ENCODE measurements at places on chromosomes 3 and 15.
A peak's percentile ranks its signal among the peaks of the same experiment; 100 is the strongest.

DNA sequence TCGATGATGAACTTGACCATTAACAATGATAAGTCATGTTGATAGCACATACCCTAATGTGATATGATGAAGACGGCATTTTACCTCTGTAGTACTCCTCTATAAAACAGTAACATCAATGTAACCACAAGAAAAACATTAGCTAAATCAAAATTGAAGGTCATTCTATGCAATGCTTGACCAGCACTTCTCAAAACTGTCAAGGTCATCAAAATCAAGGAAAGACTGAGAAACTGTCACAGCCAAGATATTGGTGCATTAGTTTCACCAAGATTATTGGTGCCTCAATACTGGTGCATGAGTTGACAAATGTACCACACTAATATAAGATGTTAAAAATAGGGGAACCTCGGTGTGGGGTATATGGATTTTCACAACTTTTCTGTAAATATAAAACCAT lies 251.1 kb upstream of the CNTN4 start:
- no peak for ATAC-seq

GRCh38 chr3:174495311-174495710 lies 363.8 kb upstream of the NAALADL2 start:
- no peak for ATAC-seq

- ATAC-seq: no peak
These were observed 117.0 kb downstream of the SMAD6 start for GRCh38 chr15:66819084-66819483.

DNA sequence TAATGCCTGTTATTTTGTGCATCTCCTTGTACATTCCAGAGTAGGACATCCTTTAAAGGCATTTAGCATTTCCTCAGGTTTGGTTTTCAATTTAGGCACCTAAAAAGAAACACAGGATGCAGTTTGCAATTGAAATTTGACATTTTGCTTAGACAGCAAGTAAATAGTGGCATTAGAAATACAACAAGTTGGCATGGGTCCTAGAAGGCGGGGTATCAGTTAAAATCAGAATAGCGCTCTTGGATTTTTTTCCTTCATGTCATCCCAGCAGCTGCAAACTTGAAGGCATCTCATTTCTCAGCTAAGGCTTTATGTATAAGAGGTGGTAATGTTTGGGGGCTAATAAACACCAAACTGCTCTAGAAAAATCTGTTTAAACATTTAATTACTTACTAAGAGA lies 47.5 kb upstream of the SKOR1 start:
- no peak for ATAC-seq

DNA sequence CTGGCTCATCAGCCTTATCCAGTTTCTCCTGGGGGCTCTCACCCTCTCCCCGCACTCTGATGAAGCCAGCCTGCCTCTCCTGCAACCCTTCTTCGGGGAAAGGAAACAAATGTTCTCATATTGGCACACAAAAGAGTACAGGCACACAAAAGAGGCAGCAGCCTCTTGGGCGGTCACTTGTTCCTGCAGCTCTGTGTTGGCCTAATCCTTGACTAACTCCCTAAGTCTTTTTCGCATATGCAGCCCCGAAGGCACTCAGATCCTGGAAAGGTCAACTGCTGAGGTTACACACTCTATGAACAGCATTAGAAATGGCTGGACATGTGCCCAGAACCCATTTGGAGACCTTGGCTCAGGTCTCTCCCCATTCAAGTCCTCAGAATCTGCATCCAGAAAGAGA lies 7.4 kb upstream of the CAMP start:
- no peak for ATAC-seq

DNA sequence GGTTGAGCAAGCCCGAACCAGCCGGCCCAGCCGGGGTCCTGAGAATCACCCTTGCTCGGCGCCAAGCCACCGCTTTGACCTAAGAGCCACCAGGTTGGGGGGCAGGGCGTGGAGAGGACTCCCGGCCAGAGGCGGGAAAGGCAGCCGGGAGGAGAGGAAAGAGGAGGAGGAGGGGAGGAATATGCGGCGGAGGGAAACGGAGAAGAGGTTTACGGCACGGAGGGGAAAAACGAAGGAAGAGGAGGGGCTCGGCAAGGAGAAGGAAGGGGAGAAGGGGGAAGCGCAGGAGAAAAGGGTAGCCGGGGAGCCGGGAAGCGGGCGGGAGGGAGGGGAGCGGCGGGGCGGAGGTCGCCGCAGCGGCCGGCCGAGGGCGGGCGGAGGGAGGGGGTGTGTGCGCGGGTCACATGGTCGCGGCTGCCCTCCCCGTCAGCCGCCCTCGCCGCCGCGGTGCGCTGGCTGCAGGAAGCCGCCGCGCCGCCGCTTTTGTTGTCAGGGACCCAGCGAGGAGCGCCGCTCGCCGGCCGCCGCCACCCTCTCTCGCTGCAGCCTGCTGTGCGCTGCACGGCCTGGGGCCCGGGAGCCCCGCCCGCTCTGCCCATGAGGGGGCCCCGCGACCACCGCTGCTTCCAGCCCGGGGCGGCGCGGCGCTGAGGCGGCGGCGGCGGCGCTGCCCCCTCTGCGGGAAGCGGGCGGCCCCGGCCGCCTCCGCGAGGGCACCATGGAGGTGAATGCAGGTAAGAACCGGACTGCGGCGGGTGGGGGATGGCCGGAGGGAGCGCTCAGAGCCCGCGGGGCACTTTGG lies at the start of gene NR1D2:
NR1D2 (plus strand) TSS at position 426 of the 802 bp plus-strand sequence; CDS start at position 719, 293 bp downstream.
- peak; percentile 64 for ATAC-seq

GRCh38 chr15:88615303-88616107 lies 5.6 kb upstream of the AEN start:
- ATAC-seq: no peak

GRCh38 chr15:37481126-37481525 lies 380.8 kb upstream of the MEIS2 start:
- ATAC-seq: no peak

DNA sequence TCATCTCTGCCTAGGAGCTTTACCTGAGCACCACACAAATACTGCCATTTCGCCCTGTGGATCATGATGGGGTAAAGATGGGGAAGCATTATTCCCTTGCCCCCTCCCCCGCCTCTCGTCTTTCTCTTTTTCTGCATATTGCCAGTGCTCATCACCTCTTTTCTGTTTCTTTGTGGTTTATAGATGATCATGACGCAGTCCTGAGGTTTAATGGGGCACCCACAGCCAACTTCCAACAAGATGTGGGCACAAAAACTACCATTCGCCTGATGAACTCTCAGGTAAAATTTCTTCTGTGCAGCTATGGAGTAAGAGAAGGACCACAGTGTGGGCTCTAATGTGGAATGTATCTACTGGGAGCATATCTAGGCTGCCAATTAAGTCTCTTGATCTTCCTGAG lies 88.2 kb downstream of the RPL39L start:
- ATAC-seq: no peak

DNA sequence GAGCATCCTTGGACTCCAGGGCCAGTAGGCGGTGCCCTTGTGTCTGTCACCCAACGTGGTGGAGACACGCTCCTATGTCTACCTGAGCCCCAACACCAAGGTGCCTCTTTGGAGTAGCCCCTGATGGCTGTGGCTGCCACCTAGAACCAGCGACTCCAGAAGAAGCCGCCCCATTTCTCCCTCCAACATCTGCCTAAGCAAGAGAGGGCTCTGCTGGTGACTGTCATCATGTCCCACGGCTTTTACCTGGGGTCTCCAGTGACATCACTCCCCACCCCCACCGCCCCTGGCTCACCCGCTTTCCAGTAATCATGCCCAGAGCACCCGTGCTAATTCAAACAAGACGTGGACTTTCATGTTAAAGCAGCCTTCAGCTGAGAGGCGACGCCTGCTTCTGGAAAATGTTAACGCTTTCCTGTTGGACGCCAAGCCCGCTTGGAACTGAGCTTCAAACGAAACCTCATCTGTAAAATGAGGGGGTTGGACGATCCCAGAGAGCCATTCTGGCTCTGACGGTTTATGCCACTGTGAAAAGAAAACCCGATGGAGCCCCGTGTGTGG lies 57.0 kb downstream of the ISG20 start:
- ATAC-seq: peak; percentile 93

DNA sequence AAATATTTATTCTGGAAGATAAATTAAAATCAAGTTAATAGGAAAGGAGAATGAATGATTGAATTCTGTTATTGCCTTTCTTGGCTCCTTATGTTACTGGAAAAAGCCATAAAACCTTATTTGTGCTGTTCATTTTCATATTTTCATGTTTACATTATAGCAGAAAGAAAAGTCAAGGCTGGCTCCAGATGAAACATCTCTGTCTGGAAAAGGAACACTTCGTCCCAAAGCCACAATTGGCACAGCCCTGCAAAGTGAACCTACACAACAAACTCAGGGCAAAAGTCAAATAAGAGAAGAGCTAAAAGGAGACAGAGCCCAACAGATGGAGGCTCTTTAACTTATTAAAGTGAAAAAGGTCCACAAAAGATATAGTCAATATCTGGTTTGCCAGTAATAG lies 73.4 kb downstream of the GTPBP8 start:
- ATAC-seq: no peak

- ATAC-seq: no peak
These were observed 581.4 kb upstream of the LMCD1 start for GRCh38 chr3:7920211-7920610.

GRCh38 chr15:88144921-88145653 lies 111.5 kb downstream of the NTRK3 start:
- peak; percentile 38 for ATAC-seq

GRCh38 chr3:144963810-144964209 lies 992.2 kb downstream of the DIPK2A start:
- ATAC-seq: no peak

DNA sequence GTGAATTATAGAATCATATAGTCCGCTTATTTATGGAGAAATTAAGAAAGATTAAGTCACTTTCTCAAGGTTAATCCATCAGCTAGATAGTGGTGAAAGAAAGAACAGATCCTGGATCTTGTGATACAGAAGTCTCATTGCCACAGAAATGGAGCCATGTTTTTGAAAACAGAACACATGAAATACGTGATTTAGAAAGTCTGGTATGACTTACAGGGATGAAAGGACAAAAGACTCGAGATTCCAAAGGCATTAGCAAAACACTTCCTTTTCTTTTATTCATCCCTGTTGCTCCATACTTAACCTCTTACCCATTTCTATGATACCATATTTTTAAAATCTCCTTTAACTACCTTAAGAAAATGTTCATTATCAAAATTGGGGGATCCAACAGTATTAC lies 40.0 kb upstream of the TEX9 start:
- no peak for ATAC-seq

DNA sequence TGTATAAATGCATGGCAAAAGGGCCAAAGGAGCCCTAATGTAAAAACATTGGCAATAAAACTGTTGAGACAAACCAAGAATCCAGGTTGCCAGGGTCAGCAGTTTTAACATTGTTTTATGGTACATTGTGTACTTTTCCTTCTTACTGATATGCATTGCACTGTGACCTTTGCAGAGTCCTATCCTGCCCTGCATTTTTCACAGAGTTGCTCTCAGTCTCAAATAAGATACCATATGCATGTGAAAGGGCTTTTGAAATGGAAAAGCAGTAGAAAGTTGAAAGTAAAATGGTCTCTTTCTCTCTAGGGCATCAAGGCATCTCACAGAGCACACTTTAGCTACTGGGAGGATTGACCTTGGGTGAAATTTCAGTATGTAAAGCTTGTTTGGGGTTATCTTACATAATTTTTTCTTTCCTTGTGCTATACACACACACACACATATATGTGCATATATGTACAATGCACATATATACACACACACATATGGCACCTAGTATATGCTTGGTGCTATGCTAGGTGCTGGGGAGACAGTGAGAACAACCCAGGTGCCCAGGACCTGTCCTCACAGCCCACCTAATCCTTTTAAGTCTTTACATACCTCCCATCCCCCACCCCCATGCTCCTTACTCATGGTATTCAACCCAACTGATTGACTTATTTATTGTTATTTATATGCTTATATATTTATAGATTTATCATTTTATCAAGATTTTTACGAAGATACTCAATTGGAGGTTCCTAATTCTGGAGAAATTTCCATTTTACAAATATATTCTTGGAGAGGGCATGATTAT lies 1.2 kb upstream of the PPP2R3A start:
- no peak for ATAC-seq

DNA sequence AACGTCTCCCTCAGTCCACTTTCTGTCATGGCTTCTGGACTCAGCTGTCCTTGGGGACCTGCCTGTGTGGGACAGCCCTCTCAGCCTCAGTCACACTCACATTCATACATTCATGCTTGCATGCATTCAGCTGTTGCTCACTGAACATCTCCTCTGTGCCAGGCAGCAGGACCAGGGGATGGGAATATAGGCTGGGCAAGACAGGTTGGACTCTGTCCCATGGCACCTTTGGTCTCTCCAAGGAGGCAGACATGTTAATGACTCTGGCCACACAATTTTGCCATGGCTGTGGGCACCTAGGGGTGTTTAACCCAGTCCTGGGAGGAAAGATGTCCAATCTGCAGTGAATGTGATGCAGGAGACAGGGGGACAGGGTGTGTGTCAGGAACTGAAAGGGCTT lies 7.8 kb upstream of the DNAH1 start:
- ATAC-seq: no peak

GRCh38 chr3:194364652-194365434 lies 4.7 kb downstream of the LRRC15 start:
- peak; percentile 52 for ATAC-seq

GRCh38 chr15:48020166-48020565 lies 100.6 kb upstream of the SLC24A5 start:
- ATAC-seq: no peak

DNA sequence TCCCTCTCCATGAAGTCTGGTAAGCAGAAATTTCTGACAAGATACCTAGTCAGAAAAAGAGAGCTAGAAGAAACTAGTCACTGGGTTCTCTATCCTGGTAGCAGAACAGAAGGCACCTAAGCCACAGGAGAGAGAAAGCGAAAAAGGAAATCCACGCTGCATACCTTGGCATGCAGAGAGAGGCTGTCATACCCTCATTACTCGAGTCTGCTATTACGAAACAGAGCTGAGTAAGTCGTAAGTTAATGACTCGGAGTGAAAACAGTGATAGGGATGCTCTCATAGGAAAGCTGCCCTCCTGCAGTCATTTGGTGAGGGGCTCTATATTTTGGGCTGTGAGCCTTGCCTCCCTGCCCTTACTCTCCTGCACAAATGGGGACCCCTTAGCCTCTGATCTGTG lies 16.2 kb downstream of the CLRN1 start:
- no peak for ATAC-seq

GRCh38 chr15:78360958-78361718 lies 21.0 kb downstream of the CRABP1 start:
- no peak for ATAC-seq

GRCh38 chr3:55482496-55483195 lies 4.5 kb downstream of the WNT5A start:
- ATAC-seq: peak; percentile 12

DNA sequence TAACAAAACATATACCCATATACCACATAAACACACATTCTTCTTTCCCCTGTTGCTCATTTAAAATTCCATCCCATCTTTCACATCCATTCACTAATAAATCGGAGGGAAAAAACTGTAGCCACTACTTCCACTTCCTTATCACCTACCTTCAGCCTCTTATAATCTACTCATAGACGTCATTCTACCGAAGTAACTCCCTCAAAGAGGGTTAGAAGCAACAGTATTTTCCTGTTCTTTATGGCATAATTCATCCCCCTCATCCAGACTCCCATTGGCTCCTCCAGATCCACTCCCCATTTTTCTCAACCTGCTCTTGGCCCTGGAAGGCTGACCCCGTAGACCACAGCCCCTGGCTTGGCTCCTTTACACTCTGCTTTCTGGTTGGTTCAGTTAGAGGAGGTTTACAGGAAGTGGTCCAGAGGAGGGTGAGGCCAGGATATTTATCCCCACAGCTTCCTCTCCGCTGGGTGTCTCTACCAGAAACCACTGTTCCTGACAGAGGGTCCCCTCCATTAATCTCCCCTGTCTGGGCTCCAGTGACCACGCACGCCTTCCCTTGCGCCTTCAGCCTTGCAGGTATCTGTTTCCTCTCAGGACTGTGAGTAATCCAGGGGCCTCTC lies 46.3 kb downstream of the FMN1 start:
- ATAC-seq: no peak

- ATAC-seq: peak; percentile 20
These were observed 22.8 kb upstream of the MAP4 start for GRCh38 chr3:48038971-48039481.
